Epithelial cell of proximal tubule (primary cell): ENCODE measurements at places on chromosomes 5 and 9. TPM values are rescaled to one million over a fixed set of nuclear protein-coding genes. Genes with fewer than 3 reads are reported as not detected.

DNA sequence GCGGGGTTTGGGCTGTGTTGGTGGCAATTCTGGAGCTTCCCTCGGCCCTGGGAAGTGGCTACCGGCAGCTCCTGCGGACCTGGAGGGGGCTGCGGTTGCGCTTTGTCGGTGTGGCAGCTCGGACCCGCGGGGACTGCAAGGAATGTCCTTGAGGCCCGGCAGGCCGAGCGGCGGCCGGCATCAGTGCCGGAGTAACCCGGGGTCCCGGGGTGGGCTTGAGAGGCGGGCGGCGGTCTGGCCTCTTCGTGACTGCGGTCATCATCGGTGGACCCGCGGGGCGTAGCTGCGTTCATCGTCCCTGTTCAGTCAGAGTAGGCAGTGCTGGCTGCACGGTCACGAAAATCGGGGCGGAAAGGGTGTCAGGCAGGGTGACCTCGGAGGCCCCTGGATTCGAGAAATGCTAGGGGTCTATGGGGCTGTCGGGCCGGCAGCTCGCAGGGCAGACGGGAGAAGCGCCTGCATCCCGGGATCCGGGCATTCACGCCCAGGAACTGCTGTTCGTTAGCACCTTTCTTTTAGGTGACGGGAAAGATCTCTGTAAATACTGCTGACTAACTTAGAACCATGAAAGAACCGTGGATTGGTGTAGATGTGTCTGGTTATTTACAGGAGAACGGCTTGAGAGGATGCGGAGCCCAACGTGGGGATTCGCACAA lies 474 bp downstream of the HMGCR start:
- no peak for DNase-seq

Gene UNC5A
- 0.07 and 1.2 TPM in 2 replicates for total RNA-seq

- no peak for DNase-seq
Measured at GRCh38 chr5:56848206-56848605, 32.9 kb downstream of the MAP3K1 start.

DNA sequence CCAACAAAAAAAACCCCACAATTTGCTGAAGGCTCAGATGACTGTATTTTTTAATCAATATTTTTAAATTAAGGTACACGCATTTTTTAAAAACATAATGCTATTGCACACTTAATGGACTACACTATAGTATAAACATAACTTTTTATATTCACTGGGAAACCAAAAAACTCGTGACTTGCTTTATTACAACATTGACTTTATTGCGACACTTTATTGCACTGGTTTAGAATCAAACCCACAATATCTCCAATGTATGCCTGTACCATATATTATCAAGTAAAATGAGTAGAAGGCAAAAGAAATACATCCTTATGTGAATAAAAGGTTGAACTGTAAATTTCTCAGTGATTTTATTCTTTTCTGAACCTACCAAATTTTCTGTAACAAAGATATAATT lies 53.7 kb downstream of the RICTOR start:
- no peak for DNase-seq

DNA sequence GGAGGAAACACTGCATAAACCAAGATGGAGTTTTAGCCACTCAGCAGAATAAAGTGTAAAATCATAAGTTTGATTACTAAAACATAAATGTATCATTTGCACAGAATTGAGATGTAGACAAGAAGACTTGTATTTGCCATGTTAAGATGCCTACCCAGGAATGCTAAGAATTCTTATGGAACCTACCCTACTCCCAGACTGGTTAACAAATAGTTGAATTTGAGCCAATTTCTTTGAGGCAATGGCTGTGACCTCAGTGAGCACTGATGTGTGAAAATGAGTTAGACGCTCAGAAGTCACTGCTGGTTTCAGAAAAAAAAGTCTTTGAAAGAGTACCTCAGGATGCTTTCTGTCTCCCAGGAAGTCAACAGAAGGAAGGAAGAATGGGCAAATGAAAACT lies 95.6 kb downstream of the ESM1 start:
- DNase-seq = peak; percentile 95

Gene NR6A1
- 1.1 and 2.0 TPM in 2 replicates for total RNA-seq

DNA sequence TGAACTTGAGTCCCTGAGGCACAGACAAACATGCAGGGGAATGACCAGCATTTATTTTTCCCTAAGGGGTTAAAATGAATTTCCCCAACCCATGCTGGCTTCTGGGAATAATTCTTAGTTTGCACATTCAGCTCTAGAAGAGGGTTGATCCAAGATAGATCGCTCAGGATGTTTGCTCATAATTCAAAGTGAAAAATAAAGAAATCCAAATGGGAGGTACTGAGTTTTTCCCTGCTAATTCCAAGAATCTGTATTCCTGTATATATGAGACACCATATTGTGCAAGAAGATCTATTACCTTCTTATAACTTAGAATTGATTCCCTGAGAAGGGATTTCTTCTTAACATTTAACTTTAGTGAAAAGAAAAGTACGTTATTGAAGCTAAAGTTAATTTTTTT lies 96.2 kb downstream of the VCAN start:
- no peak for DNase-seq

DNA sequence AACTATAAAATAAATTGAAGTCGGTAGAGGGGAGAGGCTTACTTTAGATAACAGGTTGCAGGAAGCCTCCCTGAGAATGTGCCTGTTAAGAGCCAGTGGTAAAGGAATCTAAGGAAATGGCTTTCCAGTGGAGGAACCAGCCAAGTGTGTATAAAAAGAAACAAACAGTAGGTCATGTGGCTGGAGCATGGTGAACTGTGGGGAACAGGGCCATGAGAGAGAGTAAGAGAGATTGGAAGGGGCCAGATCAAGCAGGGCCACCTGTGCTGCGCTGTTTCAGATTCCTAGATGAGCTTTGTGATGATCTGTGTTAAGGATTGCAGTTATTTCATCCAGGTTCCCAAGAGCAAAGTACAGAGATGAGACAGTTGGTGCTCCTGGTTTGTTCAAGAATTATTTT lies 152.7 kb upstream of the SGCD start:
- DNase-seq = no peak

Gene PCDHA3
- total RNA-seq = 0.06 TPM in 1 of 2 replicates, not detected in the other

DNA sequence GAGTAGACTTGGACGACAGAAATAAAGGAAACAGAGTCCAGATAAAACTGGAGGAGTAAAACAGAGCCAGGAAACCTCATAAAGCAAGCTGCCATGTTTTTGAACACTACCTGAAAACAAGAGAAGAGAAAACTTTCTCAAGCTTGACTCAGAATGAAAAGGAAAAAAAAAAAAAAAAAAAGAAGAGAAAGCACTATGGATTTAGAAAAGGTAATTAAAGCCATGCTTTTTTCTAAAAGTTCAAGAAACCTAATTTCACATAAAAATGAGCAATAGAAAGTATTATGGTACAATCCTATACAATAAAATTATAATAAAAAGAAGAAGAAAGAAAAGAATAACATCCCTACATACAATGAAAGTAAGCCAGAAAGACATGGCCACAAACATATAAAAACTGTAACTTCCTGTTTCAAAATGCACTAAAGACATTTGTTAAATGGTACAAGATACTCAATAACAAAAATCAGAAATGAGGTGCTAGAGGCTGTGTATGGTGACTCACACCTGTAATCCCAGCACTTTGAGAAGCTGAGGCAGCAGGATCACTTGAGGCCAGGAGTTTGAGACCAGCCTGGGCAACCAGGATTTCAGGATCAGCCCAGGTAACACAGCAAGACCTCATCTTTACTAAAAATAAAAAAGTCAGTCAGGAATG lies 129.5 kb downstream of the SIL1 start:
- no peak for DNase-seq

DNA sequence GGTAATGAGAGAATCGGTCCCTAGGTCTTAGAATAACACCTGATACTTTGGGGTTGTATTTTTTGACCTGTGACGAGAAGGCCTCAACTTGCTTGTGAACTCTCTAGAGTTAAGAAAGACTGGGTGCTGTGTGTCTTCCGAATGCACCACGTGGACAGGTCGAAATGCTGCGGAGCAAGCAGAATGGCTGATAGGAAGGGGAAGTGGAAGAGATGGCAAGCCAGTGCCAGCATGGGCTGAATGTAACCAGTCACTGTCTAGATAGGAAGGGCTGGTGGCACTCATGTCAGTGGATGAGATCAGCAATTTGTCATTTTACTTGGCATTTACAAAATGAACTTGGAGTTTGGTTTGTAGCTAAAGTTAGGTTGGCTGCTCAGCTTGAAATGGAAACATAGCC lies 5.6 kb downstream of the OTULINL start:
- no peak for DNase-seq

DNA sequence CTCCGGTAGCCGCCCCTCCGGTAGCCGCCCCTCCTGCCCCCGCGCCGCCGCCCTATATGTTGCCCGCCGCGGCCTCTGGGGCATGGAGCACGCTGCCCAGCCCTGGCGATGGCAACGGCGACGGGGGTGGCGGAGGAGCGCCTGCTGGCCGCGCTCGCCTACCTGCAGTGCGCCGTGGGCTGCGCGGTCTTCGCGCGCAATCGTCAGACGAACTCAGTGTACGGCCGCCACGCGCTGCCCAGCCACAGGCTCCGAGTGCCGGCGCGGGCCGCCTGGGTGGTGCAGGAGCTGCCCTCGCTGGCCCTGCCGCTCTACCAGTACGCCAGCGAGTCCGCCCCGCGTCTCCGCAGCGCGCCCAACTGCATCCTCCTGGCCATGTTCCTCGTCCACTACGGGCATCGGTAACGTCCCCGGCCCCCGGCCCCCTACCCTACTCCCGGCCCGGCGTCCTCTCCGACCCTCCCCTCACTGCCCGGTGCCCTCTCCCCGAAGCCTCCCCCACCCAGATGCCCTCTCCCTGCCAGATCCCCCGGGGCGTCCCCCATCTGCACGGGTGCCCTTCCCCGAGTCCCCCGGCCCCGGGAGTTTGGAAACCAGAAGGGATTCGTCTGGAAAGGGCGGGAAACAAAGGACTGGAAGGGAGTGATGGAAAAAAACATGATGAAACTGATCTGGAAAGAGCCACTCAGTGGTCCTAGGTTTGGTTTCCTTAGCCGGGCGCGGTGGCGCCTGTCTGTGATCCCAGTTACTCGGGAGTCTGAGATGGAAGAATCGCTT lies 417 bp downstream of the SRD5A1 start:
- no peak for DNase-seq

DNA sequence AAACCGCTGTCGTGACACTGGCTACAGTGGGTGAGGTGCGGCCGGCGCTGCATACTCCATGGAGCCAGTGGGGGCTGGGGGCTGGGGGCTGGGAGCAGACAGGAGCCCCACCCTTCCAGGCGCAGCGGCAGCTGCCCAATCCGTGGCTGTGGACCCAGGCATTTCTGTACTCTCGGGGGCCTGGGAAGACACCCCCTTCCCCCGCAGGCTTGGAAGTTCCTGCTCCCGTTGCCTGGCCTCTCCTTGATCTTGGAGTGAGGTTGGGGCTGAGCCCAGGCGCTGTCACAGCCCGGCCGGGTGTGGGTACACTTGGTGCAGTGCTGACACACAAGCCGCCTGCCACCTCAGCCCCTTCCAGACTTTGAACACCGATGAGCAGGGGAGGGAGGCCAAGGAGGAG lies 27.7 kb upstream of the GGTA1 start:
- no peak for DNase-seq

DNA sequence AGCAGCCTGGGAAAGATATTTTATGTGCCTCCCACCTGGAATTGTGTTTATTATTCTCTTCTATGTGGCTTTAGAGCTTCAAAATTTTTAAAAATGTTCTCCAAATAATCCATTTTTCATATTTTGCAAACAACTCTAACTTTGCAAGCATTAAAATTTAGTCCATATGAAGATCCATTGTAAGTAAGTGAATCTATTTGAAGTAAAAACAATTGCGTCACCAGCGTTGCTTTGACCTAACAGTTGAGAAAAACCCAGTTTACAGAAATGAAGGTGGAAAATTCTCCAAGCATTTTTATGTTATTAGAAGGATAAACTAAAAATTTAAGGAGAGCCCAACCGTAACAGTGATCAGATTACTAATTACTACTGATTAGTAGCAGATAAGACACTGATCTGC lies 38.9 kb upstream of the TLX3 start:
- DNase-seq = no peak

GRCh38 chr5:57878301-57878722 lies 395.7 kb upstream of the ACTBL2 start:
- DNase-seq = no peak

DNA sequence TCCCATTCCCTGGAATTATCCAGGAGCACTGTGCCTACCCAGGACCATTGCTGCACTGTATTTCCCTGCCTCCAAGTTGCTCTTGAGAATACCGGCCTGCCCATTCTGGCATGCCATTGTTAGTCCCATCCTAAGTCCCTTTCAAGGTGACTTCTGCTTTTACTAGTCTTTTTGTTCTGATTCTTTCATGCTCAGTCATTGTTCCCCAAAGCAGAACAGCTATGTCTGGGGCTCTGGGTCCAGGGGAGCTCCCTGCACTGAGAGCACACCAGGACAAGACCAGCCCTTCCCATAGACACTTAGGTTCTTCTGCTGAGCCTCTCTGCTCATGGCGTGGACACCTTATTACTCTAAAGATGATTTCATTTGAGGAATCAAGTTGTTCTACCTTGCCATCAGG lies 388.9 kb upstream of the KLF4 start:
- DNase-seq = no peak

DNA sequence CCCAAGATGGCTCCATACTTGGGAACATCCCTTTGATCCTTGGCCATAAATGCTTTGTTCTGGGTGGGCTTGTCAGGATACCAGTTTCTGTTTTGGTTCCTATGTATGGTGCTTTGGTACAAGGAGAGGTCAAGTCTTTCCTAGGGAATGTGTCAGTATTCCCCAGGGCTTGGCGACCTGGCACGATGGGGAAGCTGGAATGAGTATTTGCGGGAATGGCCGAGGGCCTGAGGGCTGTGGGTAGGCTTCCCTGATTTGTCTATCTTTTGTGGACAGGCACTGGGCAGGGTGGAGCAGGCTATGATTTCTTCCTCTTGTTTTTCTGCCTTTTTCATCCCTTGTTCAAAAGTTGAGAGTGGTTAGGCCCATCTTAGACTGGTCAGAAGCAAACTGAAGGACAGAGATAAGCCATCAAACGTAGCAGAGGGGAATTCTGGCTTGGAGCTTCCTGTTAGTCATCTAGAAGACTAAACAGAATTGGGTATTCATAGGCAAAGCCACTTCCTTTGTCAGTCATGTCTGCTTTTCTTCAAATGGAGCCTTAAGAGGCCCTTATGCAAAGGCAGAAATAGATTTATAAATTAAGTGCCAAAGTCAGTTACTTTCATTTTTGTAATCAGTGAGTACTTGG lies 13.7 kb downstream of the DOCK2 start:
- no peak for DNase-seq

- DNase-seq = no peak
Measured at GRCh38 chr9:96574931-96575351, 44.7 kb downstream of the CDC14B start.

GRCh38 chr9:27548055-27548741 lies 18.6 kb upstream of the MOB3B start:
- no peak for DNase-seq
